ENCODE measurements at places on chromosomes 6 and 20. TPM values are rescaled to one million over a fixed set of nuclear protein-coding genes. Genes with fewer than 3 reads are reported as not detected.
A peak's percentile ranks its signal among the peaks of the same experiment; 100 is the strongest.

- no peak for DNase-seq
These were observed 161.7 kb upstream of the AFDN start for GRCh38 chr6:167664678-167665660.

SCGN gene
- total RNA-seq: 2.2 TPM

DNA sequence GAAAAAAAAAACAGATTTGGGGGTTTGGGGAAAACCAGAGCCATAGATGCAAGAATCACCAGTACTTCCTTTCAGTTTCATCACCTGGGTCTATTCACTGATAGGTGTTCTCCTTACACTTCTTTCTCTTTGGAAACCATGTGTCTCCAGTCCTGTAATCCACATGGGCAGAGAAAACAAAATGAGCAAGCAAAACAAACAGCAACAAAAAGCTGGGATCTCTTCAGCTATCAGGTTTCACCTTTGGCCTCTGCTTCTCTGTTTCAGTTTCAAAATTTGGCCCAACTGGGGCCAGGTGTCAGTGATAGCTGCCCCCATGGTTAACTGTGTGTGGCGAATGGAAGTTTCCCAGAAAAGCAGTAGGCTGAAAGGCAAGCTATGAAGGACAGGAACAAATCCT, 220.0 kb upstream of the THBS2 start:
- peak; percentile 60 for DNase-seq

DNA sequence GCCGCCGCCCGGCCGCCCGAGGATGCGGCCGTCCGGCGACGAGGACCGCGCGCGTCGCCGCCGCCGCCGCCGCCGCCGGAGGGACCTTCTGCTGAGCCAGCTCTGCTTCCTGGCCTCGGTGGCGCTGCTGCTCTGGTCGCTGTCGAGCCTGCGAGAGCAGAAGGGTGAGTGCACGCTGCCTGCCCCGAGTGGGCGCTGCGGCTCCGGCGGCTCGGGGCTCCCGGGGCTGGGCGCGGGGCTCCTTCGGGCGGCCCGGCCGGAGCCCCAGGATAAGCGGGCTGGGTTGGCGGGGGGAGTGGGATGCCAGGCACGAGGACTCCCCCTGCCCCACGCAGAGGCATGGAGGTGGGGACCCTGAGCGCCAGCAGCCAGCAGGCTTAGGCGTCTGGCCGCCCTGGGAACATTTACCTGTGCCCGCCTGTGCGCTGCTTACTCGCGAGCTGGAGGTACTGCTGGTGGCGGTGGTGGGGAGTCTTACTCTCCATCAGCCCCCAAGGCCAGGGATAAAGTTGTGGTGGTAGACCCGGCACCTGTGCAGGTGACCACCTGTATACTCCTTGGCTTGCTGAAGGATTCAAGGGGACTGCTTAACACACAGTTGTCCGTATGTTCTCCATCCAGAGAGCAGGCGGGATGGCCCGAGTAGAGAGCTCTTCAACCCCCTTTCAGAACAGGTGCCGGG, 520 bp downstream of the SLC24A3 start:
- DNase-seq: no peak

- DNase-seq: no peak
These were observed 758.7 kb upstream of the MAN1A1 start for GRCh38 chr6:120108061-120108795.

ETV7 gene
- total RNA-seq: 0.13 TPM

- no peak for DNase-seq
These were observed 45.2 kb downstream of the ANKEF1 start for GRCh38 chr20:10079964-10080363.

- DNase-seq: no peak
These were observed 3.1 kb upstream of the NKX2-2 start for GRCh38 chr20:21516861-21517565.

DNA sequence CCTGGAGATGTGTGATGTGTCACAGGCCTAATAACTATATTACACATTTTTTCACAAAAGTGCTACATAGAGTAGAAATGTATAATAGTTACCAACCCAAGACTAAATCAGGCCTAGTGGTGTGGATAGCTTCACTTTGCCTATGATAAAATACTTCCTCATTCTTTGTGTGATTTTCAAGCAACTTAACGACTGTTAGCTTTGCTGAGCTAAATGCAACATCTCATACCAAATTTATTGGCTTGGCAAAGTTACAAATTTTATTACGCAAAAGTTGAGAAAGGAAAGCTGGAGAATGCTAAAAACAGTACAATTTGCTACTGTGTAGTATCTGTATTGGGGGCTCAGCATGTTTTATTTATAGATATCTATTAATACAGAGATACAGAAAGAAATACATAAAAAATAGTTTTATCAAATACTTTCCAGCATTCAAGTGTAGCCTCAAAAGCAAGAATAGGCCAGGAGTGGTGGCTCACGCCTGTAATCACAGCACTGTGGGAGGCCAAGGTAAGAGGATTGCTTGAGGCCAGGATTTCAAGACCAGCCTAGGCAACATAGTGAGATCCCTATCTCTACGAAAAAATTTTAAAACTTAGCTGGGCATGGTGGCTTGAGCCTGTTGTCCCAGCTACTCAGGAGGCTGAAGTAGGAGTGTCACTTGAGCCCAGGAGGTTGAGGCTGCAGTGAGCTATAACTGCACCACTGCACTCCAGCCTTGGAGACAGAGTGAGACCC, 3.6 kb upstream of the EDN1 start:
- no peak for DNase-seq

DNA sequence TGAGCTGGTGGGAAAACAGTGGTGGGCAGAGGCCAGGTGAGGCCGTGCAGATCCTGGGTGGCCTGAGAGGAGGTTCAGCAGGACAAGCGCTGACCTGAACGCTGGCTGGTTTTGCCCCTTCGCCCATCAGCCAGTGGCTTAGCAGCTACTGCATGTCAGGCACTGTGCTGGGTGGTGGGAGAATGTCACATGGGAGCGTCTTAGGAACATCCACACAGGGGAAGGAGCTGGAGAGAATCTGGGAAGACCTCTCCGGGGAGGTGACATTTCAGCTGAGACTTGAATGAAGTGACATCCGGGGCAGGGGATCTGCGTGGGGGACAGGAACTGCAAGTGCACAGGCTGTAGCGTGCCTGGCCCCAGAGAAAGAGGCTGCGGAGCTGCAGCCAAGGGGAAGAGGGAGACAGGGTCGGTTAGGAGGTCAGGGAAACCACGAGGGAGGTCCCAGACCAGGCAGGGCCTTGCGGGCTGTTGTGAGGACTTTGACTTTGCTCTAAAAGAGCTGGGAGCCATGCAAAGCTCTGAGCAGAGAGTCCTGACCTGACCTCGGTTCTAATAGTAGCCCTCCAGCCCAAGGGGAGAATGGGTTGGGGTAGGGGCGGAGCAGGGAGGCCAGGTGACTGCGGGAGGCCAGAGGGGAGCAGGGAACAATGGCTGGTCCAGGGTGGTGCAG, 156.8 kb upstream of the PTPN1 start:
- DNase-seq: no peak

GRCh38 chr6:136859430-136859829, 37.0 kb downstream of the PEX7 start:
- no peak for DNase-seq

DNA sequence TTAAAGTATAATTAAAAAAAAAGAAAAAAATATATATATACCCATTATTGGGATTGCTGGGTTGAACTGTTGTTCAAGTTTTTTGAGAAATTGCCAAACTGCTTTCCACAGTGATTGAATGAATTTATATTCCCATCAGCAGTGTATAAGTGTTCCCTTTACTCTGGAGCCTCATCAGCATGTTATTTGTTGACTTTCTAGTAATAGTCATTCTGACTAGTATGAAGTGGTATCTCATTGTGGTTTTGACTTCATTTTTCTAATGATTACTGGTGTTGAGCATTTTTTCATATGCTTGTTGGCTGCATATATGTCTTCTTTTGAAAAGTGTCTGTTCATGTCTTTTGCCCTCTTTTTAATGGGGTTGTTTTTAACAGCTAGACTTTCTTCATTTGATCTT, 1260.8 kb upstream of the GJE1 start:
- DNase-seq: no peak

GRCh38 chr20:57175397-57176010, 90.9 kb downstream of the BMP7 start:
- DNase-seq: no peak

SPATA25 gene
- 4.2 TPM for total RNA-seq

- no peak for DNase-seq
These were observed 49.4 kb downstream of the CTCFL start for GRCh38 chr20:57475388-57476083.

ID4 gene
- 0.70 TPM for total RNA-seq

GRCh38 chr6:37005061-37005810, at the start of gene FGD2:
Gene FGD2 (plus strand): TSS chr6:37005655. CDS start chr6:37005818, 163 bp downstream.
- no peak for DNase-seq

GRCh38 chr6:17292600-17293133, 11.5 kb downstream of the RBM24 start:
- DNase-seq: no peak

GRCh38 chr20:39145921-39146320, 183.8 kb downstream of the DHX35 start:
- no peak for DNase-seq

DNA sequence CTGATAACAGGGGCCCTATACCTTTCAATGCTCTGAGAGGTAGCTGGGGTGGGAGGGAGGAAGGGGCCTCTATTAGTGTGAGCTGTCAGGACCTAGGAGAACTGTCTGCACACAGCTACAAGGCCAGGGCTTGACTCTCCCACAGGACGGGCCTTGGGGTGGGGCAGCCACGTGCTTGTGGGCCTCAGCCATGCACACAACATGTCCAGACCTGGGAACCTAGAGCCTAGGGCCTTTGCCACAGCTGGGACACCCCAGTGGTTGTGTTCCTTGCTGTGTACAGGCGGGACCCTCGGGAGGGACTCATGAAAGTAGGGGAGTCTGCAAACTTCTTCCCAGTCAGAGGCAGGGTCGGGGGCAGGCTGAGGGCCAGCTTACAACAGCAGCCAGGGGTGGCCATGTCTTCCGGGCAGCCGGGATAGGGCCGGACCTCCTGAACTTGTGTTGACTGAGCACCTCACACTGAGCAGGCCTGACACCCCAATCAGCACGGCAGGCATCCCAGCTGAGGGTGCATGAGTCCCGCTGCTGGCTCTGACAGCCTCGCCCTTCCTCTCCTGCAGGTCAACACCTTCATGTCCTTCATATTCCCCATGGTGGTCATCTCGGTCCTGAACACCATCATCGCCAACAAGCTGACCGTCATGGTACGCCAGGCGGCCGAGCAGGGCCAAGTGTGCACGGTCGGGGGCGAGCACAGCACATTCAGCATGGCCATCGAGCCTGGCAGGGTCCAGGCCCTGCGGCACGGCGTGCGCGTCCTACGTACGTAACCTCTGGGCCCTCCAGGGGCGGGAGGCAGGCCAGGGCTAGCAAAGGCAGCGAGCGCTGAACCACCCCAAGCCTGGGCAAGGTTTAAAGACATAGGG, 41.9 kb upstream of the MRGBP start:
- no peak for DNase-seq

- no peak for DNase-seq
These were observed 117.8 kb upstream of the SUPT3H start for GRCh38 chr6:45495429-45496084.

MACROD2 gene
- total RNA-seq: 3.7 TPM

DNA sequence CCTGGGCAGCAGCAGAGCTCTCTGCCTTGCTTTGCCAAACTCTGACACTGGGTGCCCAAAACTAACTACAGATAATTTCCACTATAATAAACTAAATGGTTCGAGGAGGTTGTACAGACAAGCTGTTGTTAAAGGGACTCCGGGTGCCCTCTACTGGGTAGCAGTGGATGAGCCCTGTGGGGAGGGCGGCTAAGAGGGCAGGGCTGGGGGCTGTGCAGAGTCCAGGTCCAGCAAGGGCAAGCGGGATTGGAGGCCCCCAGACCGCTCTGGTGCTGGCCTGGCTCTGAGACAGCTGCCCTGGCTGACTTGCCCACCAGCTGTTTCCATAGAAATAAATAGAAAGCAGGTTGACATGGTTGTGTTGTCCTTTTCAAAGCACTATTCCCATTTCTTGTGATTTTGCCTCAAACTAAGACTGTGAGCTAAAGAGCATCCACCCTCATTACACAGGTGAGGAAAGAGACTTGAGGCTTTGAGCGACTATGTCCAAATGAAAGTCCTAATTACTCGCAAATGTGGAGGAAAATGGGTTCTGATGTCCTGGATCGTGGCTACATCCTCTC, 167.6 kb upstream of the CST7 start:
- no peak for DNase-seq

TNFRSF6B gene
- total RNA-seq: 0.40 TPM

GMNN gene
- total RNA-seq: 8.4 TPM

DNA sequence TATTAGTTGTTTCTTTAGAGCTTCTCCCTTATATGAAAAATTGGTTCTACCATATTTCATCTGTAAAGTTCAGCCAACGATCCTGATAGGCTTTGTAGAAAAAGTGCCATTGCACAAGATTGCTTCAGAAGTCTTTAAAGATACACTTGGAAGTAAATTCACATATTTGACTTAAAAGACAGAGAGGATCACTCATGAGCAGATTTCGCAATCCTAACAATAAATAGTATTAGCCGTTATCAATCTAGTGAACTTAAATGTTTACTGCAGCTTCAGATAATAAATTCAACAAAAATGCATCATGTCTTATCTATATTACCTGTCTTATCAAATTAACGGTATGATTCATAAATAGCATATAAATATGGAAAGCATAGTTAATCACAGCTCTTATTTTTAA, 8.7 kb upstream of the SLC17A4 start:
- DNase-seq: no peak

Measured in left lobe of liver (tissue), 2 donors.